AG09319 (cell line): ENCODE measurements at places on chromosomes 2 and 18.

DNA sequence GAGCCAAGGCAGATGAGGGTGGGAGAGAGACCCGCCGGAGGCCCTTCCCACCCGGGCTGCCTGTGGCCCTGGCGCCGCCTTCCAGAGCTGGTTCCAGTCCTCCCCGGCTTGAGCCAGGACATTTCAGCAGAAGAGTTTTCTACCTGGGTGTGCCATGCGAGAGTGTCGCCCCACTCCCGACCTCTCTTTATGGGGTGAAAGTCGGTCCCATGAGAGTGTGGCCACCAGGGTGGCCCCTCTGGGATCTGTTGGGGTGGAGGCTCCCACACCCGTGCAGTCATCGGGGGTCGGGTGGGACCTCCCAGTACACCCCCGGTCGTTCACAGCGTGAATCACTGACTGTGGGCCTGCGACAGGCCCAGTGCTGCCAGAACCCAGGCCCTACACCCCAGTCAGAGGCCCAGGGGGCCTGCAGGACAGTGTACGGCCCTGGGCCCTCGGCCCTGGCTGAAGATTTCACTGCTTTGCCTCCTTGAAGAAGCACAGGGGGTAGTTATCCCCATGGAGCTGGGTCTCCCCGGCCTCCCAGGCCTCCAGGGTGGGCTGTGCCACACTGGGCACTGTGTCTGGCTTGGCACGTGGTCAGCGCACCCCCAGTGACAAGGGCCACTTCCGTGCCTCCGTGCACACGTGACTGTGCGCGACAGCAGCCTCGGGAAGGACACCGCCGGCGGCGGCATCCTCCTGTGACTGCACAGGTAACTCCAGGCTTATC lies 5.9 kb downstream of the NFATC1 start:
- no peak for DNase-seq

DNA sequence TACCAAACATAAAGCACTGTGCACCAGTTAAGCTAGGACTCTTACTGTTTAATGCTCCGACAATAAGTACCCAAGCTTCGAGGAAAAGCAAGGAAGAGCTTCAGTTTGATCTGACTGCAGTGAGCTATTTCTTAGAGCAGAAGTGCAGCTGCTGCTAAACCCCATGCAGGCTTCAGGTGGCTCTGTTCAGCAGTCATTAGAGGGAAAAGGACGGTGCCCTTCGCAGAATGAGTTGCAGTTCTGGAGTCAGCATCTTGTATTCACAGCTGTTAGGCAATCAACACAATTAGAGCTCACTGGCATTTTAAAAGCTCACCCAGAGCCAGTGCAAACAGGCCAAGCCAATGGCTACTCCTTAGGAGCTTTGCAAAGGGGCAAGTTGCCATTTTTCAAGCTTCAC lies 1.5 kb upstream of the CERKL start:
- DNase-seq: no peak

DNA sequence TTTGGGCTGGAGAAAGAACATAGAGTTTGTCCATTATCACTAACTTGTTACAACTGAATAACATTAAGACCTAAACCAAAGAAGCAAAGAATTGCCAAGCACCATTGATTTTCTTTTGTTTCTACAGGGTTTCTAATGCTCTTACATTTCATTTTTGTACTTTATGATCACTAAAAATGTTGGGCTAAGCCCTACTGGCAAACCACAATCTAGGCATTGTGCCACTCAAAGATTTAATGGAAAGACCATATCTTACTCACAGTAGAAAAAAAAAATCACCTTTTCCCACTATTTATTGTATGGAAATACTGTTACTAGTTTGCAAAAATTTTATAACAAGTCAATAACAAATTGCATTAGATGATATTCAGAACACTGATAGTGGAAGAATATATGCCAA lies 447.4 kb upstream of the PKDCC start:
- DNase-seq: no peak

DNA sequence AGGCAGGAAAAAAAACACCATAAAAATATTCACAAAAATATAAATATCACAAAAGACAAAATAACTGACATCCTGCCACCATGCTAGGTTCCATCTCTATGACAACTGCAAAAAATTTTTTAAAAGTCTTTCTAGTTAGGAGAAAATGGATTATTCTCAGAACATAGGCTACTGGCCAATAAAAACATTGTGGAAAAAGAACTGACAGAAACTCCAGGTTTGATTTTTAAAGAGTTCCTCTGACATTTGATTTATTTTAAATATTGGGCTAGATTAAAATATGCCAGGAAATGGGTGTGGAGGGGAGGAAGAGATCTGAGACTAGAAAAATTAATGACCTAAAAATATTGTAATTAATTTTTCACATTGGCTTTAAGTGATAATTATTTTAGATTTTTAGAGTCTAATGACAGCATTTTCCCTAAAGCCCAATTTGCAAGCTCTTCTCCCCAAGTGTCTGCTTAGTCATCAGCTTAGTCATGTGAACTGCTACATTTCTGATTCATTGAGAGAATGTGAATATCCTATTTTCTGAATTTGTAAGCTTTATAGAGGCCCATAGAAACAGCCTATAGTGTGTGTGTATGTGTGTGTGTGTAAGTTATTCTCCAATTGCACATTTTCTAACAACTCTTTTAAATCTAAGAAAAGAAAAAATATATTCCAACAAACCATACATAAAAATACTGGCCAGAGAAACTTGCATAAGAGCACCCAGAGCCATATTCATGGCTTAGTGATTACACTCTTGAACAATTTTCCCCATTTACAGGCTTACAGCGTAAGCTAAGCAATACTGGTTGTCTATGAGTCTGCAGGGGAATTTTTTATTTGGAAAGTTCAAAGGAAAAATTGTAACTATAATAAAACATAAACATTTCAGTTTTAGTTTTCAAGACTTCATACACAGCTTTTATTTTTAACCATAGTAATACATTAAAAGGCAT lies 48.4 kb downstream of the TMEFF2 start:
- no peak for DNase-seq

- no peak for DNase-seq
Observed at GRCh38 chr18:28974504-28974903, 797.6 kb upstream of the CDH2 start.

GRCh38 chr2:165277295-165277694 lies 38.1 kb downstream of the SCN2A start:
- DNase-seq: no peak
